Ovary (tissue), 10 donors: ENCODE measurements at places on chromosomes 12 and 14.

DNA sequence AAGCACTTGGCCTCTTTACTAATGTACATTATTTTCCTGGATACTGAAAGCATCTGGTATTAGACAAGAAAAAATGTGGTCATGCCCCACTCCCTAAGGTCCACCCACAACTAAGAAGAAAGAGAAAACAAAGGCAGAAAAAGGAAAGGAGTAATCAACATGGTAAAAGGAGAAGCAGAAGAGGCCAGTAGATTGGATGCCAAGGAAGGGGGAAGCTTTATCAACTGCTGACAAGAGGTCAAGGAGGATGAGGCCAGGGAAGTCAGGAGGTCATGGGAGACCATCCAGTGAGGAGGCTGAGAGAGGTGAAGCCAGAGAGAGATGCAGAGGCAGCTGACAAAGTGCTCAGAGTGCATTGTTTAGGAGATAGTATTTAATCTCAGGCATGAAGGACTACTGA, 383.5 kb downstream of the ZFP36L1 start:
- no peak for DNase-seq

DNA sequence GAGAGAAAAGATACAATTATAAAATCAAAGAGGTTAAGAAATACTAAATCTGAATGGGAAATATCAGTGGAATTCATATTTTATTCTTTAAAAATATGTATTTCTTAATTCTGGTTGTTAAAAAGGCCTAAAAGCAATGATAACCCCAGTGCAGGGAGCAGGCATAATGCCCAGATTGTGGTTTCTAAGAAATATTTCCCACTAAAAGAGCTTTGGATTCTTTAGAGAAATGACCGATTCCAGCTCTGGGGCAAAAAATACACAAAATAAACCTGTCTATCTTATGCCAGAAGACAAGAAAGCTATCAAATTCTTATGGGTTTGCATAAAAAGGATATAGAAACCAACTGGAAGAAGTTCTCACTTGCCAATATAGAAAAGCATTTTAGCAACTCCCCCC, 71.6 kb downstream of the PDE6H start:
- peak; percentile 14 for DNase-seq

DNA sequence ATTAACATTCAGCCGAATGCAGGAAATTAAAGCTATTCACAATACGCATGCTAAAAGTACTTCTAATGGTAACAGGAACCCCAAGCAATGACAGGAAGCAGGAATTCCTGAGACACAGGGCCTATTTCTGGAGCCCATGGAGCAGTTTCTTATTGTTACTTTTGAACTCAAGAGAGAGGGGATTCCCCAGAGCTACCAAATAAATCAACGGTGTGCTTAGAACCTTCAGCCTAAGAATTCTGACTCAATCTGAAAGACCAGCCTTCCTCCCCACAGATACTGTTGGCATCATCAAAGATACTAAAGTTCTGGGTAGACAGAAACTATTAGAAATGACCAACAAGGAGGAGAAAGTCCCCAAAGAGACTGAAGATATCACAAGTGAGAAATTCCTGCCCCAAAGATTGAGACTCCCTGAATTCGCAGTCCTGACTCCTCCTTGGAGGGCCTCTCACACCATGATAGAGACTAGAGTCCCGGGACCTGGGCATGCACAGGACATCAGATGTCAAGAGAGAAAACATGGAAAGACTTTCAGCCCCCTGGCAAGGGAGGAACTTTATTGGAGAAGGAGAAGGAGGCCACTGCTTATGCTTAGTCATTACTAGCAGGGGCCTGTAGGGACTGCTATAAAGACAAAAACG, 32.7 kb downstream of the RTRAF start:
- DNase-seq = no peak

DNA sequence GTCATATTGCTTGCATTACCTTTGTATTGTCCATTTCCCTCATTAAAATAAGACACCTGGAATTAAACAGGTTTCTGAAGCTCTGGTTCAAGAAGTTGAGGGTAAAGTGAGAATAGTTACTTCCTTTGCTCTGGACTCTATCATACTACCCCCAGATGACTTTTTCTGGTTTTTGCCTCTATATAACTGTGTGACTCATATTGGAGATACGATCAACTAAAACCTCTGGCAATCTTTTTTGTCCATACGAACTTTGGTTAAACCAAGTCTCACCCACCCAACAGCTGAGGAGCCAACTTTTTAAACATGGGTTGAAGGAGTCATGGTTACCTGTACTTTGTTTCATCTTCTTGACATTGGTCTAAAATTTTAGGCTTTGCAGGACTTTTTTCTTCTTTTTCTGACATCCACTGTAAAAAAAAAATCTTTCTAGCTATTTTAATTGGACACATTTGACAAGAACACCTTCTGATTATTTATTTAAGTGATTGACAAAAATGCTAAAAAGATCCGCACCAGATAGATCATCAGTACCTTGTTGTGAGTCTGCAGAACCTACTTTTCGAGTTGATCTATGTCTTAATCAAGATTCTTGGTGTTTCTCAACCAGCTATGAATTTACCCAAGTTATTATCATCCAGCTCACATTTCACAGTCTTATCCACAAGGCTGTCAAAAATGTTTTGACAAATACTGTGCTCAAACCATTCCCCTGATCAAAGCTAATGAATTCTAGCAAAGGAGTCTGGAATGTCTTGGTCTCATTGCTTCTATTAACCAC, 166.0 kb downstream of the IPO8 start:
- no peak for DNase-seq

- DNase-seq = no peak
Measured at GRCh38 chr12:49547090-49547690, 8.4 kb downstream of the KCNH3 start.
